ENCODE measurements at places on chromosomes 13 and 19.

DNA sequence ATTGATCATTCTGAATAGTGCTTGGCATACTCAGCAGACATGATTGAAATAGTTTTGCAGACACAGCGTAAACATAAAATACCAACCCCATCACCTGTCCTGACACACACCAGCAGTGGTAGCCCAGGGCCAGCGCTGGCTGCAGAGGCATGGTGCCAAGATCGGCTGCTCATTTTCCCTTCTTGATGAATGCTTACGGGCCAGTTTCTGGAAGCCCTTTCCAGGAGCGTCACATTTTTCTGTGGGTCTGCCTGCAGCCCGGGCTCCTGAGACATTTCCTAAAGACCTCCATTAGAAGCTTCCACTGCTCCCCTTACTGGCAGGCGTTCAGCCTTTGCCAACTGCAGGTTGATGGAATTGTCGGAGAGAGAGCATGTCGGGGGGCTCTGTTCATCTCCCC lies 48.6 kb downstream of the CHST8 start:
- no peak for DNase-seq

DNA sequence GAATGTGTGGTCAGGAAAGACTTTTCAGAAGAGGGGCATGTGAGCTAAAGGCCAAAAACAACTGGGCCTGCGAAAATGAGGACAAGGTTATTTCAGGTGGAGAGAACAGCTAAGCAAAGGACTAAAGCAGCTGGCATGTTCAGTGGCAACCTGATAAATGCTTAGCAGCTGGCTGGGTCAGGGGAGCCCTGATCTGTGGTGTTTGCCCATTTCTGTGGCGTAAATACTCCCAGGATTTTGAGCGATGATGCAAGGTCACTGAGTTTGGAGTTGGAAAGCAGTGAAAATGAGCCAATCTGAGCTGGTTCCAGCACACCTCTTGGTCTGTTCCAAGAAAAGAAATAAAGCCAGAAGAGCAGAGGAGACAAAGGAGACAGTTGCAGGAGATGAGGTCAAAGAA lies 704.3 kb downstream of the UQCRFS1 start:
- no peak for DNase-seq

GRCh38 chr19:3370214-3370720 lies 3.9 kb downstream of the NFIC start:
- DNase-seq: no peak

GRCh38 chr19:34126966-34127365 lies 45.3 kb upstream of the LSM14A start:
- DNase-seq: no peak

DNA sequence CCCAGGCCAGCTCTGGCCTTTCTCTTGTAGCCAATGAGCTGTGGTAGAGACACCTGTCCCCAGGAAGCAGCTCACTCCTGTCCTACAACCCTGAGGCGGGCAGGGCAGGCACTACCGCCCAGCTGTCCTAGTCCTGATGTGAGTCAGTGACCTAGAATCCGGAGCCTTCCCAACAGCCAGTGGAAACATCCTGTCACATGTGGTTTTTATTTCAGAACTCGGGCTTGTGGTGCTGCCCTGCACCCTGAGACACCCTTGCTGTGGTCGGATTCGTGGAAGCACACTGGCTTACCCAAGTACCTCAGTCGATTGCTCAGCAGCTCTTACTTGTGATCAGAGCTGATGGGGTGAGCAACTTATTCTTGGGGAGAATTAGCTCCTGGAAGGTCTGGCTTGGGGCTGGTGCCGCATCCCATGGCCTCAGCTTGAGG lies 83.6 kb upstream of the ARHGEF7 start:
- DNase-seq: peak; percentile 10
